ENCODE measurements at places on chromosomes 7 and 10. TPM values are rescaled to one million over a fixed set of nuclear protein-coding genes. Genes with fewer than 3 reads are reported as not detected.

The STAG3 gene
- total RNA-seq, result 0.48 TPM

The TMEM120A gene
- 33.9 TPM for total RNA-seq

The OR13A1 gene
- total RNA-seq, result 0.32 TPM

The MET gene
- total RNA-seq, result 10.4 TPM

The CRHR2 gene
- total RNA-seq, result not detected

The IPMK gene
- 5.9 TPM for total RNA-seq

The INSIG1 gene
- 53.5 TPM for total RNA-seq

The WNT8B gene
- not detected for total RNA-seq

The ENKUR gene
- total RNA-seq, result not detected

The CDK6 gene
- 26.8 TPM for total RNA-seq
